Fibroblast of skin of left quadriceps (primary cell): ENCODE measurements at places on chromosomes 16 and 17.

GRCh38 chr16:2776500-2777139 lies 460 bp downstream of the ELOB start:
- no peak for DNase-seq

DNA sequence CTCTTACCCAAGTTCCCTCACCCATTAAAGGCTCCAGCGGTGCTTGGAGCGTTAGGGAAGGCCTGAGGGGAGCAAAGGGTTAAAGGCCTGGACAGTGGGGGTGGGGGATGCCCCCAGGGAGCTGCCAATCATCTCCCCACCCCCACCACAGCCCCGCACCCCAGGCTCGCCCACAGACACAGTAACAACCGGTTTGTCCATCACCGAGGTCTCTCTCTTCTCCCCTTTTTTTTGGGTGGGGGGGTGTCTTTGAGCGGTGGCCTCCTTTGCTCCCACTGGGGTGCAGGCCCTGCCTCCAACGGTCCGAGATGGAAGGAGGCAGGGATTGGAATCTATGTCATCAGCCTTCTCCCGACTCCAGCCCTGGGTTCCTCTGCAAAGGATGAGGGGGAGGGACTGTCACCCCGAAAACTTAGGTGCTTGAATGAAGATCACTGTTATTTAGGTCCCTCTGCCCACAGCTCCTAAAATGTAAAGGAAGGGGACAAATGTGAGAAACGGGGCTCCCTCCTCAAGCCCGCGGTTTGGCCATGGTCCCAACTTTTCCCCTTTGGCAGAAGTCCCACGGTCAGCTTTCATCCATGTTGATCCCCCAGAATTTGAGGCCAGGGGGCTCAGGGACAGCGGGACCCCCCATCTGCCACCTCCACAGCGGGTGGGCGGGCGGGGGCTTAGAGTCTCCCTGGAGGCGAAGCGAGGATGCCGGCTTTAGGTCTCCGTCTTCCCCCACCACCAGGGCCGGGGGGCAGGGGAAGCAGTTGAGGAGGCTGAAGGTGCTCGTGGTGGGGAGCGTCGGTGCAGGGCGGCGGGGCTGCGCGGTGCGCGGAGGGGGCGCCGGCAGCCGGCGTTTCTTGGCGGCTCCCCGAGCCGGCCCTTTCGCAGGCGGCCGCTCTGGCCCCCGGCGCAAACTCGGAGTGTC lies 1.7 kb downstream of the EPOP start:
- no peak for DNase-seq

- DNase-seq: no peak
These were observed 351.7 kb upstream of the TNRC6C start for GRCh38 chr17:77606865-77607210.

- DNase-seq: no peak
These were observed 171.2 kb downstream of the AHSP start for GRCh38 chr16:31698901-31699300.

GRCh38 chr16:24009098-24009497 lies 173.3 kb downstream of the PRKCB start:
- DNase-seq: no peak

GRCh38 chr17:46772475-46773220 lies 45.8 kb downstream of the WNT3 start:
- DNase-seq: no peak

DNA sequence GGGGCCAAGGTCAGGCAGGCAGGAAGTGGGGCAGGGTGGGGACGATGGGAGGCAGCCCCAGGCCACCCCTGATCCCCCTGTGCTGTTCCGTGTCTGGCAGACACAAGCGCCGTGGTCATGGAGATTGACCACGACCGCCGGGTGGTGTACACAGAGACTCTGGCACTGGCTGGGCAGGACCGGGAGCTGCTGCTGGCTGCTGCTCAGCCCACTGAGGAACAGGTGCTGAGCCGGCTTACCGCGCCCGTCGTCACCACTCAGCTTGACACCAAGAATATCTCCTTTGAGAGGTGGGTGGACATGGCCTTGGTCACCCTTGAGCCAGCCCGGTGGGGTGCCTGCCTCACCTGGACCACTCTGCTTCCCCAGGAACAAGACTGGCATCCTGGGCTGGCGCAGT lies 13.7 kb downstream of the CORO6 start:
- no peak for DNase-seq

DNA sequence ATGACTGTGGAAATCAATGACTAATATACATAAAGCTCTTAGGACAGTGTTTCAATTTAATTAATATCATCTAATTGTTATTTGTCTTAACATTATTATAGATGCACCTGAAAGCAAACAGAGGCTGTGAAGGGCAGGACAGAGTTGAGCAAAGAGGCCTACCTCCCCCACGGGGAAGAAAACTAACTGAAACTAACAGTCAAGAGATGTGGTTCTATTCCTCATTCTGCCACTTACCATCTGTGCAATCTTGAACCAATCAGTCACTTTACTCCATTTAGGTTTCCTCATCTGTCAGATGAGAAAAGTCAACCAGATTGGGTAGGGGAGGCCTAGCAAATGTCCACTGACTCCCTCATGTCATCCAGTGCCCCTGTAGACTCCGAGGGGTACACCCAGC lies 59.1 kb downstream of the C17orf67 start:
- DNase-seq: no peak

GRCh38 chr16:81975637-81976036 lies 35.6 kb downstream of the SDR42E1 start:
- DNase-seq: no peak

GRCh38 chr16:27529962-27530361 lies 19.8 kb downstream of the GTF3C1 start:
- peak; percentile 58 for DNase-seq

- no peak for DNase-seq
These were observed 11.3 kb upstream of the NFAT5 start for GRCh38 chr16:69554495-69554894.

- DNase-seq: no peak
These were observed 145.9 kb upstream of the LHX1 start for GRCh38 chr17:36791150-36791941.

DNA sequence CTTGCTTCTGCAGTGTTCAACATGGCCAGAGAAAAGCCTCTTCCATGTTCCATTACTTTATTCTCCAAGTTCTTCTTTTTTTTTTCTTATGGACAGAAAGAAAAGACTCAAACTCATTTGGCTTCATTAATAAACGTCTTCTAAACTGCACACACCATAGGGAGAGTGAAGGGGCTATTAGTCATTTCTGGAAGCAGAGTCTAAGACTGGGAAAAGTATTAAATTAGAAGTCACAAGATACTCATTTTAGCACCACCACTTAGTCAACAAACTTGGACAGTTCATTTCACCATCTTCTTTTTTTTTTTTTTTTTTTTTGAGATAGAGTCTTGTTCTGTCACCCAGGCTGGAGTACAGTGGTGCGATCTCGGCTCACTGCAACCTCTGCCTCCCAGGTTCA lies 52.8 kb downstream of the NOL11 start:
- no peak for DNase-seq

DNA sequence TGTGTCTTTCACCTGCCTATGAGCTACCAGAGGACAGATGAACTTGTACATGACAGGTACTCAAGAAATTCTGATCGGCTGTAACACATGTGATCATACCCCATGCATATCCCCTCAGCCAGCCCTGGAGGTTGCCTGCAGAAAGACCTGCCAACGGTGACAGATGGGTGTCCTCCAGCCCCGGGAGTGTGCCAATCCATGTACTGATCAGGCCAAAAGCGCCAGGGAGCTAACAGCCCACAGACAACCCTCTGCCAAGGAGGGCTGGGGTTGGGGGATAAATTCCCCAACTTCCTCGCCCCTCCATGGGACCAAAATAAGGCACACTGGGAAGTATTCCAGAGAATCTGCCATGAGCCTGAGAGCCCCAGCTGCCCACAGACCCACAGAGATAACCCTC lies 189.4 kb downstream of the CCT6B start:
- no peak for DNase-seq

- peak; percentile 47 for DNase-seq
These were observed 254.4 kb downstream of the C16orf95 start for GRCh38 chr16:87062569-87063442.

- no peak for DNase-seq
These were observed 15.2 kb upstream of the SSTR5 start for GRCh38 chr16:1057252-1057932.

DNA sequence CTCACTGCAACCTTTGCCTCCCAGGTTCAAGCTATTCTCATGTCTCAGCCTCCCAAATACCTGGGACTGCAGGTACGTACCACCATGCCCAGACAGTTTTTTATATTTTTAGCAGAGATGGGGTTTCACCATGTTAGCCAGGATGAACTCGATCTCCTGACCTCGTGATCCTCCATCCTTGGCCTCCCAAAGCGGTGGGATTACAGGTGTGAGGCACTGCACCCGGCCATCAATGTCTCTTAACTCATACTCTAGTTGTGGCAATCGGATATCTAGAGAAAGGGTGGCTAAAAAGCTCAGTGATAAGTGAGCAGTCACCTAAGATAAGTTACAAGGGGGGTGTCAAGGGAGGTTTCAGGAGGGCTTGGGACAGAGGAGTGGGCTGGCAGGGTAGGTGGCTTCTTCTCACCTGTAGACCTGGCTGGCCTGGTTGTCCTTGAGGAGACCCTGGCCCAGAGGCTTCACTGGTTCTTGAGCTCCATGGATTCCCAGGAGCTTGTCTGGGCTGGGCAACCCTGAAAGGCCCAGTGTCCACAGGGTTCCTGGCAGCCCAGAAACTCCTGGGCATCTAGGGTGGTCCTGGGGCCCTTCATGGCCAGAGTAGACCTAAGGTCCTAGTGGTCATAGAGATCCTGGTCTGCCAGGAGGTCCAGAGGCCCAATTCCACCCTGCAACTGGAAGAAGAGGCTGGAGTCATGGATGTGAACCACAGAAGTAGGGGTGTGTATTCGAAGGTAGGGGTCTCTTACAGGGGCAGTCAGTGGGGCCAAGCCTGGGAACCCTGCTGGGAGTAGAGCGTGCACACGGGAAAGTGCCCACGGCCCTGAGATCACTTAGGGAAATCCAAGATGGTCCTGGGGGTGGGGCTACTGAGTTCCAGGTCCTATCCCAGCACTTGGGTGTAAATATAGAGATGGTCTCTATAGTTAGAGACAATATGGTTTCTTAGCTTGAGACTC lies 12.7 kb upstream of the IGFBP4 start:
- no peak for DNase-seq

DNA sequence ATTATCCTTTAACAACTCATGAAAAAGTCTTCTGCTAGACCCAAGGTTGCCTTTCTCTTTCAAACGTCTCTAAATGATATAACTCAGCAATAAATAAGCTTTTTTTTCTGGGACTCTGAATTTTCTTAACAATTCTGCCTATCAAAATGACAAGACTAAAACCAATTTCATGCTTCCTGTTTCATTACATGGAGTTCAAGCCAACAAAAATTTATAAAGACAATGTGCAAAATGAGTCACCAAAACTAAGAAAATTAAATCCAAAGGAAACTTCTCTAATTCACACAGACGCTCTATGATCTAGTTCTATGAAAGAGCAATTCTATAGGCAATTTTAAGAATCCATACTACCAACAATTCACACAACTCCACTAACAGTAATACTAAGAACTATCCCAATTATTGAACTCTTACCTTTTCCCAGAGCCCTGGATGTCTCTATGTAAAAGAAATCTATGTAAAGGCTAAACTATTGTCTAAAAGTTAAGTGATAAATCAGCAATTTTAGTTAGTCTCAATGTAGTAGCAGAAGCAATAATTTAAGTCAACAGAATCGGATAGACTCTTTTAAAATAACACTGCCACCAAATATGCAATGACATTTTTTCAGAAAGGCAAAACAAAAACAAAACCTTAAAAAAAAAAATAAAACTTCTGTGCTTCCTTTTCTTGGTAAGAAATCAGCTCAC lies 44.2 kb downstream of the ZZEF1 start:
- no peak for DNase-seq

DNA sequence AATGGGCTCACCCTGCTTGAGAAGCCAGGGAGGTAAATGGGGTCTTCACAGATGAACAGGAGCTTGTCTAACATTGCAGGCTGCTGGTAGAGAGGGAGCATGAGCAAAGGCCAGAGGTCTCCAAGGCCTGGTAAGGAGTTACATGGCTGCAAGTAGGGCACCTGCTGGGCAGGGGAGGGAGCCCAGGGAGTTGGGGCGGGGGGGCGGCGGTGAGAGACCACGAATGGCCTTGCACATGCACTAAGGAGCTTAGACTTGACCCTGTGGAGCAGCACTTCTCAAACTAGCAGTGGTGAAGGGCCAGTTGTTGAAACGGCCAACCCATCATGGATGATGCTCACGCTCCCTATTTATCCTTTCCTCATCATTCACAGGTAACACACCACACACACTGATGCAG lies 38.4 kb downstream of the ERN1 start:
- no peak for DNase-seq

GRCh38 chr17:78124081-78124835 lies 4.3 kb downstream of the TMC6 start:
- DNase-seq: no peak

DNA sequence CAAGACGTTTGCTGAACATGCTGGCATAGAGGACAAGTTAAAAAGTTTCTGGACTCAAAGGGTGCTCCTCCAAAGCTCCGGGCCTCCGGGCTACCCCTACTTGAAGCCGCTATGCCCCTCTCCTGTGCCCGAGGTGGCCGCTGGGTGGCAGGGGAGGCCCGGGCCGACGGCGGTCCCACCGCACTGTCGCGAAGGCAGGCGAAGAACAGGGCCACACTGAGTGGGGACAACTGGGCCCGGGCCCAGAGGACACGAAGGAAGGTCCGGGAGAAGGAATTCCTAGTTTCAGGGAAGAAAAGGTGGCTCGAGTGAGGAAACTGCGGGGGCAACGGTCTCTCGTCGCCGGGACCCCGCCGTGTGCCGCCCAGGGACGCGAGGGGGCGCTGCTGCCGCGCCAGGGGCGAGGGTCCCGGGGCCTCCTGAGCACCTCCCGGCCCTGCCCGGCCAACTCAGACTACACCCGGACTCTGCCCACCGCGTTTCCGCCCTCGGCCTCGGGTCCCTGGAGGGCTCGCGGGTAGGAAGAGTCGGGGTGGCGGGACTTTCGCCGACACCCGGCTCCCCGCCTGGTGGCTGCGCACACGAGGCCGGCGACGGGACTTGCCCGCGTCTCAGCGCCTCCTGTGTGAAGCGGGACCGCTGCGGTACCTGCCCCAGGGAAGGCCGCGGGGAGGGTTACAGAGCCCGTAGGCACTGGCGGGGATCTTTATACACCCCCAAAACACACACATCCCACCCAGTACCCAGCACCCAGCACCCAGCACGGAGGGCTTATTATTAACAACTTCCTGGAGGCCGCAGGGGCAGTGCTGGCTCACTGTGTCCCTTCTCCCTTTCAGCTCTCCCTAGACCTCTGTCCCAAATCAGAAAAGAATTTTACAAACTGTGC lies 772 bp upstream of the CHCT1 start:
- DNase-seq: peak; percentile 33
